HT-29 (cell line): ENCODE measurements at places on chromosomes 12 and 14. TPM values are rescaled to one million over a fixed set of nuclear protein-coding genes. Genes with fewer than 3 reads are reported as not detected.
A peak's percentile ranks its signal among the peaks of the same experiment; 100 is the strongest.

DNA sequence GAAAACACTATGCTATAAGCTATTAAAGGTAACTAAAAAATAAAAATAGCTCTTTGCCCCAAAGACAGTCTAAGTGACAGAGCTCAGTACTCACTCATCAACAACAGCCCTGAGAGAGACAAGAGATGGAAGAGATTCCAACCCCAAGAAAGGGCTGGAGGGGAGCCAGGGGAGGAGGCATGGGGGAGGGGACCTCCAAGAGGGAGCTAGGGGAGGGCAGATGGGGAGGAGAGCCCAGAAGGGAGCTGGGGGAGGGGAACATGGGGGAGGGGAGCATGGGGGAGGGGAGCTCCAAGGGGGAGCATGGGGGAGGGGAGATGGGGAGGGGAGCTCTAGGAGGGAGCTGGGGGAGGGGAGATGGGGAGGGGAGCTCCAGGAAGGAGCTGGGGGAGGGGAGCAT lies 7.7 kb downstream of the SSH1 start:
- no peak for DNase-seq

DNA sequence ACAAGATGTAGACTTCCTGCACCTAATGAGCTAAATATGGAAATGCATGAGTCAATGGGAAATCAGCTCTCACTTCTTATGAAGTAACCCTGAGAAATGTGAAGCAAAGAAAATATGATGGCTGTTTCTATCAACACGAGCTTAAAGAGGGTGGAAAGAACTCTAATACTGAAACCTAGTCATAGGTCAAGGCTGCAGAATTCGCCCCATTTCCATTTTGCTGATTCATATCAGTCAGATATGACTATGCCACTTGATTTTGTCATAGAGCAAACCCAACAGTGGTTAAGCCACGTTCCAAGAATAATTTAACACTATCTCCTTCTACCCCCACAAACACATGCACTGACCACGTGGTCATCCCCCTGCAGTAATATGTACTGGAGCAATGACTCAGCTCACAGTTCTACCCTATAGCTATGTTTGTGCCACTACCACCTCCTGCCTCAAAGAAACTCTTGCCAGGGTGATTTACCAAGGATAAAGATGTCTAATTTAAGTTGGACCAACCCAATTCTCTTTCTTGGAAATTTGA lies 157.5 kb downstream of the TMTC3 start:
- peak; percentile 21 for DNase-seq

DNA sequence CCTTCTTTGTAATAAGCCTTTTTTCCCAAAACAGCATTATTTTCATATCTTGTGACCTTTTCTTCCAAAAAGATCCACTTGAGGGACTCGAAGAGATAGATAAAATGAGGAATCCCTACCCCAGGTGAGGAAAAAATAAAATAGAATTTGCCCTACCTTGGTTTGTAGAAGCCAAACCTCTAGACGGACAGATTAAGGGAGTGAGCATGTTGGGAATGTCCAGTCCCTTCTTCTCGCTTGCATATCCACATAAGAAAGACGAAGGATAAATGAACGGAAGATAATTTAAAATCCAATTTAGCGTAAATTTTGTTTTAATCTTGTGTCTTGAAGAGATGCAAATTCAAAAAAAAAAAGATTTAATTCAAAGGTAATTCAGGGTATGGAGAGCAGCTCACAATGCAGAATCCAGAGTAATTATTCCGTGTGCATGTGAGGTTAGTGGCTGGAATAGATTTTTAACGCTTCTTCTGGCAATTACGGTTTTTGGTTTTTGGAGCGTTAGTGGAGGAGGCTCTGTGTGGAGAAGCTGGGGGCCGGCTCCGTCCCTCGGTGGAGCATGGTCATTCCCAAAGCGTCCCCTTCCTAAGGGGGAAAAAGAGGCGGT lies 1.5 kb downstream of the GRIN2B start:
- DNase-seq: no peak

GRCh38 chr14:102993523-102993922 lies 63.8 kb downstream of the CDC42BPB start:
- peak; percentile 67 for DNase-seq

- no peak for DNase-seq
Observed at GRCh38 chr12:108572166-108572790, 9.9 kb downstream of the ISCU start.

GRCh38 chr12:69694123-69694522 lies 5.0 kb downstream of the BEST3 start:
- DNase-seq: no peak

GRCh38 chr12:123934829-123935228 lies 37.8 kb downstream of the CCDC92 start:
- no peak for DNase-seq

DNA sequence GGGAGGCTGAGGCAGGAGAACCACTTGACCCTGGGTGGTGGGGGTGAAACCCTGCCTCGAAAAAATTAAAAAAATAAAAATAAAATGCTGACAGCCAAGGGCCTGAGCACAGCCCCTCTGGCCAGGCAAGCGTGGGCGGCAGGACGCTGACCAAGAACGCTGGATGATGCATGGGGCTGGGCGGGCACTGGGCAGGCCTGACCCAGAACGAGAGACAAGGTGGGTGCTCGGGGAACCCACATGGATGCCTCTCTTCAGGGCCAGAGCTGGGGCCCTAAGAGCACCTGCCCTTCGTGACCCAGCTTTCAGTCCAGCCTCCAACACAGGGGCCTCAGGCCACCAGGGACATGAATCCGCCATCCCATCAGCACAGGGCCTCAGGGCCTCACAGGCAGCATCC lies 11.3 kb downstream of the GALNT9 start:
- DNase-seq: no peak

DNA sequence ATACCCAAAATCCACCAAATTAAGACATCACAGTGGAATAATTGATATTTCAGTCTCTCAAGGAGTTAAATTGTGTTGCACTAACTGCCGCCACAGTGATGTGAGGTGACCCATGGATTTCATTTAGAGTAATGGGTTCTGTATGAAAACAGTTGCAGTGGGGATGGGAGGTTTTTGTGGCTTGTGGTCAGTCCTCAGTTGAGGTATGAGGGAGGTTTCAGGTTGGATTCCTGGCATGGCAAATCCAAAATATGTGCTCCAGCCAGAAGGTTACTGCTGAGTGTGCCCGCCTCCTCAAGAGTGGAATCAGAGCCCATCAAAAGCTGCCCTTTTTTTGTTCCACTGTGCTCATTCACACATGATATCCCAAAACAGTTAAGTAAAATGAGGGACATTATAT lies 487.1 kb downstream of the EGLN3 start:
- no peak for DNase-seq

DNA sequence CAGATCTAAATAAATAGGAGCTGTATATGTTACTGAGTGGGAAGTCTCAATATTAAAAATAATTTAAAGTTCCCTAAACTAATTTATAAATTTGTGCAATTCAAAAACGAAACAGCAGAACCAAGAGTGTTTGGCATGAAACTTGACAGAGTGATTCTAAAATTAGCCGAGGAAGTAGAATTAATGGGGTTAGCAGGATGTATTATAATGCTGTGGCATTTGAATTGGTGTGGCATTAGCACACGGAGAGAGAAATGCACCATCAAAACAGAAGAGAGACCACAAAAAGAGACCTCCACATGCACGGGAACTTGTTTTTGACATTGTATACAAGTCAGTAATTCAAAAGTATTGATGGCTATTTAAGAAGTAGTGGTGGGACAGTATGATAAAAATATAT lies 366.0 kb upstream of the RGS6 start:
- no peak for DNase-seq

- no peak for DNase-seq
Observed at GRCh38 chr12:85616201-85616600, 220.0 kb downstream of the RASSF9 start.

DNA sequence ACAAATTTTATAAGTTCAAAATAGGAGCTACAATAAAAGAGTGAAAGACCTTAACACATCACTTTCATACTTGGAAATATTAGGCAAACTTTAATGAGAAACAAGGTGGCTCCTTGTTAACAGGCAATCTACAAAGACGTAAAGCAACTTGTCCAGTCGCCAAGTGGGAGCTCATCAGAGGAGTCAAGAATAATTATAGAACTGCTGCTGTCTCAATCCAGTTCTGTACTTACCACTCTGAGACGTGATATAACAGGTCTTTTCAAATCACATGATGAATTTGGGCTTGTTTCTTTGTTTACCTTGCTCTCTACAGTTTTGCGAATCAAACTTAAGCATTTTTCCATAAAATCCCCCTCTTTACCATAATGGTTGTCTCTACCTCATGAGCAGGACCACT lies 3.6 kb downstream of the YBX3 start:
- DNase-seq: peak; percentile 34

- no peak for DNase-seq
Observed at GRCh38 chr14:89304561-89304960, 112.5 kb downstream of the FOXN3 start.

GRCh38 chr14:76930549-76930948 lies 98.0 kb downstream of the IRF2BPL start:
- DNase-seq: no peak

GRCh38 chr14:61611880-61612630 lies 83.3 kb upstream of the HIF1A start:
- no peak for DNase-seq

GRCh38 chr14:74945852-74946658 lies 9.3 kb downstream of the PGF start:
- peak; percentile 82 for DNase-seq

DNA sequence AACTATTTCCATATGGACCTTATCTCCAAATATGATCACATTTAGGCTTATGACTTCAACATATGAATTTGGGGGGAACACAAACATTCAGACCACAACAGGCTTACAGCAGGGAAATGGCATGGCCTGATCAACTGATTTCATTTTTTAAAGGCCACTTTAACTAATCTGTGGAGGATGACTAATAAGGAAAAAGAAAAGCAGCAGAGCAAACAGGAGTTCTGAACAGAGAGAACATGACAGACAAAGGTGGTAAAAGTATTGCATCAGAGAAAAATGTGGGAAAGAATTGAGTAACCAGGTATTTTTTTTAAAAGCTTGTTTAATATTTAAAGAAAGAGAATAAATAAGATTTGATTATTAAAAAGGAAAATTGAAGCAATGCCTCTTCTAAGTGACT lies 366.1 kb upstream of the TMPO start:
- no peak for DNase-seq

Gene TAS2R13
- total RNA-seq: 0.16 and 0.46 TPM in 2 replicates

Gene SIX6
- total RNA-seq: not detected in 2 replicates

Gene ST8SIA1
- not detected in 2 replicates for total RNA-seq

Gene KLRC3
- total RNA-seq: 0.46 and 0.57 TPM in 2 replicates

Gene HOXC5
- total RNA-seq: 0.41 and 0.81 TPM in 2 replicates

Gene CIT
- total RNA-seq: 27.8 and 29.4 TPM in 2 replicates

Gene MYL2
- total RNA-seq: 0.21 TPM in 1 of 2 replicates, not detected in the other

Gene KRT77
- total RNA-seq: not detected in 2 replicates

Gene NINJ2
- 8.6 and 10.9 TPM in 2 replicates for total RNA-seq

Gene RPGRIP1
- 0.05 and 0.33 TPM in 2 replicates for total RNA-seq
